Upper lobe of left lung (tissue), 6 donors: ENCODE measurements at places on chromosomes 4 and X.

DNA sequence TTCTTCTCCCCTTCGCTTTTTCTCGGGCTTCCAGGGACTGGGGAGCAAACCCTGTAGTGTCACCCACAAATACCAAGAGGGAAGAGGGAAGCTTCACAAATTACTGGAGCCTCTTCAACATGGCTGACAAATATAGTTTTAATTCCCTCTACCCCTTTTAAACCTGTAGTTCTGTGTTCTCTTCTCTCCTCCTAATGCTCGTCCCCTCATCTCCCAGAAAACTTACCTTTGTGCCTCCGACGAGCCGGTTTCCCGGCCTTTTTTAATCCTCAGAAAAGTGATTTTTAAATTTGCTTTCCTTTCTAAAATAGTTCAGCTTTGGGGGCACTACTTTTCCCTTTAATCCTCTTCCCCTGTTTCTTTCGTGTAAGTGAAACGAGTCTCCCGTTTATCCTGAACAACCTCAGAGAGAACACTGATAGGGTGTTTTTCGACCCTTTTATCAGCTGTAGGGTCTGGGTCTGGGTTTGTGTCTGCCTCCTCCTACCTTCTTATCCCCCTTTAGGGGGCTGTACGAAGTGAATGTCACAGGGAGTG is 408 bp downstream of the TET2 start:
- no peak for DNase-seq

- DNase-seq, result no peak
Observed at GRCh38 chr4:1502976-1503375, 96.7 kb upstream of the NKX1-1 start.

DNA sequence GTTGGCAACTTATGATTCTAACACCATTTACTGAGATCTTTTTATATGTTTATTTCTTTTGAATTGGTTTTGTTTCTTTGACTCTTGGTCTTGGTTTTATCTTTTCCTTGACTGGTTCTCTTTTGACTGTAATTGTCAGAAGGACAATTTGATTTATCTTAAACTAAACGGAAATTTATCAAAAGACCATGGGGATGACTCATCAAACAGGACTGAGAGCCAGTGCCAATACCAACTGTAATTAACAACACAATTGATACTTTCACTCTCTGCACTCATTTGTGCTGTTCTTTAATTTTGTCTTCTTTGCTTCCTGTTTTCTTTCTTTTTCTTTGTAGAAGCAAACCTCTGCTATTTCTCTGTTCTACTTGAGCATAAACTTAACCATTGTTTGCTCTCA is 776.8 kb downstream of the CCSER1 start:
- DNase-seq, result no peak

- DNase-seq, result no peak
Observed at GRCh38 chr4:159312236-159312635, 209.4 kb downstream of the RAPGEF2 start.

GRCh38 chr4:61200187-61200915 is at the start of gene ADGRL3:
TSS of gene ADGRL3 (plus strand) at chr4:61200326.
- peak; percentile 83 for DNase-seq

GRCh38 chr4:164087733-164088132 is 593.2 kb downstream of the TMA16 start:
- no peak for DNase-seq

DNA sequence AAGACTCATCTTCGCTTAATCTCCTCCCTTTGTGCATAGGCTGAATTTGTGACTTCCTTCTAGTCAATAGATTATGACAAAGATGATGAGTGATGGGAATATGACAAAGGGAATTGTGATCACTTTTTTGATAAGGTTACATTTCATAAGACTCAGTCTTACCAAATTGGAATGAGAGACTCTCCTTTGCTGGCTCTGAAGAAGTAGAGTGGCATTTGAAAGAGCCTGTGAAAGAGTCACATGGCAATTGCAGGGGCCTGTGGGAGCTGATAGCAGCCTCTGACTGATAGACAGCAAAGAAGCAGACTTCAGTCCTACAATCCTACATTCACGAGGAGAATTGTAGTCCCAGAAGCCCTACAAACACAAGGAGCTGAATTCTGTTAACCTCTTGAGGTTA is 44.9 kb upstream of the ADAMTS3 start:
- DNase-seq, result no peak

GRCh38 chrX:134782796-134783195 is 124.5 kb upstream of the PLAC1 start:
- no peak for DNase-seq
